ENCODE measurements at places on chromosomes 2 and 18. TPM values are rescaled to one million over a fixed set of nuclear protein-coding genes. Genes with fewer than 3 reads are reported as not detected.

ACOXL gene
- not detected for total RNA-seq

DNA sequence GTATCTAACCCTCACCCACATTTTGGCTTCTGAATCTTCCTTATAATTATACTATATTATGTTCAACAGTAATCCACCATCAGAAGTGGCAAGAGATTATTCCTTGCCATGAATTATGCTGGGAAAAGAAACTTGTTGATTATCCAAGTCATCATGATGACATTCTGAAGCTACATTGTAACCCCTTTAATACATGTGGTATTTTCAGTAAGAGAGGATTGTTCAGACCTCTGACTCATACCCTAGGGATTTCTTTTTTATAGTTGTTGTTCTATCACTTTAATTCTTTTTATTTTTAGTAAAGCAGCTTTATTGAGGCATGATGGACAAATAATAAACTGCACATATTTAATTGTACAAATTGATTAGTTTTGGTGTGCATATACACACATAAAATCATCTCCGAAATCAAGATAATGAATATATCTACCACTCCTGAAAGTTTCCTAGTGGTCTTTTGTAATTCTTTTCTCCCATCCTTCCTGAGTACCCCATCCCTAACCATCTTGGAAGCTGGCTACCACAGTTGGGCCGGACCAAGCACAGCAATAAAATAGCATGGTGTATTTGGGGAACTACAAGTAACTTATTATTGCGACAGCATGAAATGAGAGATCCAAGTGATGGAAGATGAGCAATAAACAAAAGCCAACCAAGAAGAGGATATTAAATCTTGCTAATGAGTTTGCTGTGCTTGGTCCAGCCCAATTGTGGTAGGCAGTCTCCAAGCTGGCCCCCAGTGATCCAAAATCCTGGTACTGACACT is 159.9 kb downstream of the BARD1 start:
- no peaks in the 10 kb centered on the region for H3K27me3 ChIP-seq
- H3K4me3 ChIP-seq = no peak overlapping the region
- H3K27ac ChIP-seq = no peak overlapping the region
- no peaks in the 10 kb centered on the region for H3K36me3 ChIP-seq
- DNase-seq = peak; percentile 69

DNA sequence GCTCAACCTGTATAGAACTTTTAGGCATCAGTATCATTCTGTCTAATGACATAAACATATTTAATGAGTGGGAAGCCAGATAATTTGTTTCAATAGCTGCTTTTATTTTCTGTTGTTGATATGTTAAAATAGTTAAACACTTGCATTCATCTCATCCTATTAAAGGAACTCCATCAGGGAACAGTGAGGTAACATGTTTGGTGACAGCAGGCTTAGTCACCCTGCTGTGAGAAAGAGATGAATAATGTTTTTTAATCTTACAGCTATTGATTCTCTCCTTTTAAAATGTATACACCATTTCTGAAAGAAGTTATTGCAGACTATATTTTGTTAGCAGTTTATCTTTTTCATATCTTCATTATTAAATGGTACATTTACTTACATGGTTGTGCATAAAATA is 123.3 kb upstream of the CWC22 start:
- no peak overlapping the region for H3K27ac ChIP-seq
- H3K36me3 ChIP-seq = no peaks in the 10 kb centered on the region
- no peaks in the 10 kb centered on the region for H3K27me3 ChIP-seq
- H3K4me3 ChIP-seq = no peak overlapping the region
- DNase-seq = peak; percentile 65
- no peaks in the 10 kb centered on the region for H3K4me1 ChIP-seq

GRCh38 chr2:70035344-70035844 is 51.9 kb upstream of the PCBP1 start:
- H3K36me3 ChIP-seq = no peaks in the 10 kb centered on the region
- no peaks in the 10 kb centered on the region for H3K27me3 ChIP-seq
- H3K4me3 ChIP-seq = no peak overlapping the region

DNA sequence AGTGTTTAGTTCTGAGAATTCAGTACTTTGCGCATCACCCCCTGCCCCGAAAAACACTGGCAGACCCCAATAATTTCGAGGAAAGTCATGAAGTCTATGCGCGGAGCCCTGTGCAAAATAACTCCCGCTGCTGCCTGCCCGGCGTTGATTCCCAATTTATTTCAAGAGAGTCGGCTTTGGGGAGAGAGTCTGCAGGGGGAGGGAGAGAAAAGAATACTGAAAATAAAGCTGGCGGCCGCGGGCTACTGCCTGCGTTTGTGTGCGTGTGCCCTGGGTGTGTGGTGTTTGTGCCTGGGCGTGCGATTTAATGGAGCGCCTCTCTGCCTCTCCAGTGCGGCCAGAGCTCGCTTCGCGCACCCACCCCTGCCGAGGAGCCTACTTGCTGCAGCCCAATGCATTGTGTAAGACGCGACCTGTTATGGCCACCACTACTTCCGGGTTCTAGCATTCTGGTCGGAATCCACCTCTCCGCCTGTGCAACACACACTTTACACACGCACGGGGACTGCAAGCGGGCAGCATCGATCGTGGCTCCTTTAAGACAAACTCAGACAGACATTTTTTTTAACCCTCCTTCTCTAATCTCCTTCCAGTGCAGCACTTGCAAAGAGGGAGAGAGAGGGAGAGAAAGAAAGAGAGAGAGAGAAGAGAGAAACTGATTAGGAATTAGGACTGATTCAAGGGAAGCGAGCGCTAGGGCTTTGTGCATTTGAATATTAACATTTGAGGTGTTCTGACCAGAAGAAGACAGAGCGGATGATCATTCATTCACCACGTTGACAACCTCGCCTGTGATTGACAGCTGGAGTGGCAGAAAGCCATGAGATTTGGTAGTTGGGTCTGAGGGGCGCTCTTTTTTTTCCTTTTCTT is at the start of gene MEIS1:
Gene MEIS1, plus strand, starts transcription at position 447 of the 870 bp plus-strand sequence. CDS start 732 bp downstream, outside the sequence.
- DNase-seq = peak; percentile 100
- peak within 1 kb of the TSS; percentile 99 for H3K27ac ChIP-seq
- H3K27me3 ChIP-seq = no peaks in the 10 kb centered on the region
- H3K4me3 ChIP-seq = peak within 1 kb of the TSS; percentile 99

DNA sequence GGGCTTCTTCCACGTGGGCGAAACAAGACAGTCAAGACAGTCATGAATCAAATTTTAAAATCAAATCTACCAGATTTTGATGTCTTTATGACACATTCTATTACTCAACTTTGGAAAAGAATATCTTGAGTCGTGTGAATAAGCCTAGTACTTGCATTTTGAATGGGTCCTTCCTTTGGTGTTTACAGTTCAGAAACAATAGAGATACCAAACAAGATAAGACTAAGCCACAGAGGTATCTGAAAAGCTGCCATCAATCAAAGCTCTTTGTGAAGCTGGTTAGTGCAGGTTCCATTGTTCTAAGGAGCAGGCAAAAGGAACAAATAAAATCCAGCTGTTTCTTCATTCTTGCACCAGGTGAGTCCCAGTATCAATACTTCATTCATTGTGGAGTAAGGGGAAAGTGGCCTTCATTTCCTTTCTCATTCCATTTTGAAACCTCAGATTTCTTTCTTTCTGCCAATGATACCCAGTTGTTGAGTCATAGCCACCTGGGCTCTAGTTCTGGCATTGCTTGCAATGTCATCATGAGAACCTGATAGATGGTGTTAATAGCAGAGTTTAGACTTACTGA is 151.7 kb upstream of the L3MBTL4 start:
- H3K4me1 ChIP-seq = peaks cover 2% of the 10 kb centered on the region
- no peak for DNase-seq
- H3K27me3 ChIP-seq = peaks cover 2% of the 10 kb centered on the region
- no peak overlapping the region for H3K27ac ChIP-seq

- H3K36me3 ChIP-seq = no peaks in the 10 kb centered on the region
- H3K27me3 ChIP-seq = no peaks in the 10 kb centered on the region
- peak overlapping the region; percentile 23 for H3K27ac ChIP-seq
- H3K4me1 ChIP-seq = peaks cover 2% of the 10 kb centered on the region
- H3K4me3 ChIP-seq = no peak overlapping the region
These were observed 6.6 kb downstream of the ZSWIM2 start for GRCh38 chr2:186842373-186842772.

GRCh38 chr2:209911486-209911885 is 91.0 kb upstream of the RPE start:
- no peaks in the 10 kb centered on the region for H3K27me3 ChIP-seq
- no peaks in the 10 kb centered on the region for H3K4me1 ChIP-seq
- no peak overlapping the region for H3K27ac ChIP-seq
- no peak for DNase-seq
- no peak overlapping the region for H3K4me3 ChIP-seq
- no peaks in the 10 kb centered on the region for H3K36me3 ChIP-seq

GRCh38 chr2:69774984-69775982 is 33.3 kb downstream of the ANXA4 start:
- H3K27ac ChIP-seq = no peak overlapping the region
- H3K4me1 ChIP-seq = peaks cover 9% of the 10 kb centered on the region
- H3K27me3 ChIP-seq = no peaks in the 10 kb centered on the region
- no peak for DNase-seq
- no peaks in the 10 kb centered on the region for H3K36me3 ChIP-seq

- no peaks in the 10 kb centered on the region for H3K4me1 ChIP-seq
- no peak overlapping the region for H3K27ac ChIP-seq
These were observed 2.9 kb downstream of the CHRND start for GRCh38 chr2:232528746-232529460.

GRCh38 chr2:216916956-216917650 is 57.2 kb upstream of the TNP1 start:
- H3K4me1 ChIP-seq = peaks cover 3% of the 10 kb centered on the region
- H3K27me3 ChIP-seq = no peaks in the 10 kb centered on the region
- H3K4me3 ChIP-seq = no peak overlapping the region
- no peak overlapping the region for H3K27ac ChIP-seq

DNA sequence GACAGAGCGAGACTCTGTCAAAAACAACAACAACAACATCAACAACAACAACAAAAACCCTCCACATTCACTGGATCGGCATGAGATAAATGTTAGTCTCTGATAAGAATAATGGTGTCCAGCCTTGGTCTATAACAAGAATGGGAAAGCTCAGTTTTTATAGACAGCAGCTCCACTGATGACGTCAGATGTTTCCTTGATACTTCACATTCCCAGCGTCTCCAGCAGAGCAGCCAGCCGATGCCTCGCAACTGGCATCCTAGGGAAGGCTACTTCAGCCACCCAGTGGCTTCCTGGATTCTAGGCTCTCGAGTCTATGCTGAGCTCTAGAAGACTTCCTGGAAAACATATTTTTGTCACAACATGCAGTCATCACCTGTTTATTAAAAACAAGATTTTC is 271.4 kb upstream of the SMIM21 start:
- no peak overlapping the region for H3K27ac ChIP-seq
- no peak overlapping the region for H3K4me3 ChIP-seq
- H3K4me1 ChIP-seq = no peaks in the 10 kb centered on the region
- no peaks in the 10 kb centered on the region for H3K36me3 ChIP-seq
- DNase-seq = no peak

DNA sequence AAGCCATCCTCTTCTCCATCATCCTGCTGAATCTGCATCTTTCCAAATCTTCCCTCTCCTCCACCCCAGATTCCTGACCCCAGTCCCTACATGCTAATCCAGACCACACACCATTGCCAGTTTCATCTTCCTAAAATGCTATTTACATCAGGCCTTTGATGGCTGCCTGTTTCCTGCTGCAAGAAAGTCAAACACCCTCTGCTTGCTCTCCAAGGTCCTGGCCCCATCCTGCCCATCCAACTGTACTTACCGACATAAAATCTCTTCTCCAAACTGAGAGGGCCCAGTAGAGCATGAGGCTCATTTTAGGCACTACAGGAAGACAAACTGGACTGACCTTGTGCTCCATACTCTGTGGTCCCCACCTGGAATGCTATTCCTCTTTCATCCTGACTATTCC is 19.0 kb downstream of the ALK start:
- H3K4me3 ChIP-seq = no peak overlapping the region
- H3K27me3 ChIP-seq = peaks cover 5% of the 10 kb centered on the region
- no peak for DNase-seq
- no peaks in the 10 kb centered on the region for H3K4me1 ChIP-seq

DUSP28 gene
- total RNA-seq = 2.5 TPM

- H3K27ac ChIP-seq = peak overlapping the region; percentile 69
- H3K4me1 ChIP-seq = peaks cover 5% of the 10 kb centered on the region
- H3K4me3 ChIP-seq = no peak overlapping the region
- DNase-seq = no peak
These were observed 387.8 kb downstream of the ZNF521 start for GRCh38 chr18:24964216-24964615.

DNA sequence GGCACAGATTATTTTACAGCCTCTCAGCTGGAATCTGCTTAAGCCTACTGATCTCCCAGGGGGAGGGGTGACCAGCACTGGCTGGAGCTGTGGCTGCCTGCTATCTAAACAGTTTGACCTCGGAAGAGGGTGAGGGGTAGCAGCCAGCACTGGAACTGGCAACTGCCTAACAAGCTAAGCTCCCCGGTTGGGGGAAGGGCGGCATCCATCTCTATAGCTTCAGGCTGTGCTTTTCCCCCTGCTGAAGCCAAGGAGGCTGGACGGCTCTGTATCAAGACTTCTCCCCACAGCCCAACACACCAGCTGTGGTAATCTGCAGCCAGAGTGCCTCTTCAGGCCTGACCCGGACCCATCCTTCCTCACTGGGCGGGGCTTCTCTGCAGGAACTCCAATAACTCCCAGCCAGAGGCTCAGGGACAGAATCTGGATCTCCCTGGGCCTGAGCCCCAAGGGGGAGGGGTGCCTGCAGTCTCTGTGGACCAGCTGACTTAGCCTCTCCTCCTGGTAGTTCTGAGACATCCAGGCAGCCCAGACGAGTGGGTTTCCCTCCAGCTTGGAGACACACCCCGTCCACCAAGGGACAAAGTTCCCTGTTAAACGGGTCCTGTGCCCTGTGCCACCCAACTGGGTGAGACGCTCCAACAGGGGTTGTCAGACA is 560.2 kb downstream of the LRP1B start:
- H3K27me3 ChIP-seq = no peaks in the 10 kb centered on the region
- no peak overlapping the region for H3K27ac ChIP-seq
- no peaks in the 10 kb centered on the region for H3K36me3 ChIP-seq
- no peaks in the 10 kb centered on the region for H3K4me1 ChIP-seq
- H3K4me3 ChIP-seq = no peak overlapping the region

IL36G gene
- not detected for total RNA-seq

CRYBA2 gene
- not detected for total RNA-seq

DNA sequence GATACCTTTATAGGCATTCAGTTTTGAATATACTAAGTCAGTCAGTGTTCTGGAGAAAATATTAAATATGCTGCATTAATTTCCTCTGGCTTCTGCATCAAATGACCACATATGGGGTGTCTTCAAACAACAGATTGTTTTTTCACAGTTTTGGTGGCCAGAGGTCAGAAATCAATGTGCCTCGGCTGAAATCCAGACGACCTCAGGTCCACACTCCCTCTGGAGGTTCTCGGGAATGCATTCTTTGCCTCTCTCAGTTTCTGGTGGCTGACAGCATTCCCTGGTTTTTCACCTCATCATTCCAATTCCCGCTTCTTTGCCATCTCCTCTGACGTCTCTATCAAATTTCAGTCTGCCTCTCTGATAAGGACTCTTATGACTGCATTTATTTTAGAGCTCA is 142.3 kb downstream of the ZNF407 start:
- H3K27me3 ChIP-seq = no peaks in the 10 kb centered on the region
- no peaks in the 10 kb centered on the region for H3K4me1 ChIP-seq
- no peak overlapping the region for H3K27ac ChIP-seq
- no peak overlapping the region for H3K4me3 ChIP-seq
- no peaks in the 10 kb centered on the region for H3K36me3 ChIP-seq

ODC1 gene
- 204 TPM for total RNA-seq

THAP4 gene
- total RNA-seq = 42.2 TPM

- no peak for DNase-seq
- H3K36me3 ChIP-seq = peaks cover 3% of the 10 kb centered on the region
- H3K27me3 ChIP-seq = no peaks in the 10 kb centered on the region
- peaks cover 3% of the 10 kb centered on the region for H3K4me1 ChIP-seq
- H3K27ac ChIP-seq = no peak overlapping the region
These were observed 49.6 kb downstream of the ODC1 start for GRCh38 chr2:10398496-10398895.

NAB1 gene
- 33.6 TPM for total RNA-seq

Measured in IMR-90 (cell line).